Stimulated activated CD4-positive, alpha-beta T cell treated with anti-CD3 and anti-CD28 coated beads, TNF-alpha, amount 100 ng/mL, for 1 hour (primary cell): ENCODE measurements at places on chromosomes 13 and 19.

DNA sequence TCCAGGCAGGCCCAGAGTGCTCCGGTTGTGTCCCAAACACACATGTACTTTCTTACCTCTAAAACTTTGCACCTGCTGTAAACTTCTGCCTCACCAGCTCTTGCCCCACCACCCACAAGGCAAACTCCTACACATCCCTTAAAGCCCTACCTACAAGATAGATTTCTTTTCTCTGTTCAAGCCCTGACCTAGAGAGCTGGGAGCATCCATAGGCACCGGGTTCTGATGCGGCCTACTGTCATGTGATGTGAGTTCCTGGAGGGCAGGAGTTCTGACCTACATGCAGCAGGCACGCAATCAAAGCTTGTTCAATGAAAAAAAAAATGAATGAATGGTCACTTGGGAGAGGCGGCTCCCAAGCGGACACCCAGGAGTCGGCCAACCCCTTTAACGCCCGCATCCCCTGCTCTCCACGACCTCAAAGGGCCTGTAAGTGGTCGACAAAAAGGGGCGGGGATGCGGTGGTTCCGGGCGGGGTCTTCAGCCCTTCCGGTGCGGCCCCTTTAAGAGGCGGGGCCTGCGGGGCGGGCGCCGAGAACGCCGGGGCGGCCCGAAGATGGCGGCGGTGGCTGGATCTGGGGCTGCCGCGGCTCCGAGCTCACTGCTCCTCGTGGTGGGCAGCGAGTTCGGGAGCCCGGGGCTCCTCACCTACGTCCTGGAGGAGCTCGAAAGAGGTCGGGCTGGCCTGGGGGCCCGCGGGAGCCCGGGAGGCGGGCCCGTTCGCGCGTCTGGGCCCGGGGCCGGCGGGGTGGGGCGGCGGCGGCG, at the start of gene MAP1S:
MAP1S (plus strand) TSS at position 534 of the 765 bp plus-strand sequence; CDS start at position 557, 23 bp downstream.
- peak; percentile 10 for DNase-seq

DNA sequence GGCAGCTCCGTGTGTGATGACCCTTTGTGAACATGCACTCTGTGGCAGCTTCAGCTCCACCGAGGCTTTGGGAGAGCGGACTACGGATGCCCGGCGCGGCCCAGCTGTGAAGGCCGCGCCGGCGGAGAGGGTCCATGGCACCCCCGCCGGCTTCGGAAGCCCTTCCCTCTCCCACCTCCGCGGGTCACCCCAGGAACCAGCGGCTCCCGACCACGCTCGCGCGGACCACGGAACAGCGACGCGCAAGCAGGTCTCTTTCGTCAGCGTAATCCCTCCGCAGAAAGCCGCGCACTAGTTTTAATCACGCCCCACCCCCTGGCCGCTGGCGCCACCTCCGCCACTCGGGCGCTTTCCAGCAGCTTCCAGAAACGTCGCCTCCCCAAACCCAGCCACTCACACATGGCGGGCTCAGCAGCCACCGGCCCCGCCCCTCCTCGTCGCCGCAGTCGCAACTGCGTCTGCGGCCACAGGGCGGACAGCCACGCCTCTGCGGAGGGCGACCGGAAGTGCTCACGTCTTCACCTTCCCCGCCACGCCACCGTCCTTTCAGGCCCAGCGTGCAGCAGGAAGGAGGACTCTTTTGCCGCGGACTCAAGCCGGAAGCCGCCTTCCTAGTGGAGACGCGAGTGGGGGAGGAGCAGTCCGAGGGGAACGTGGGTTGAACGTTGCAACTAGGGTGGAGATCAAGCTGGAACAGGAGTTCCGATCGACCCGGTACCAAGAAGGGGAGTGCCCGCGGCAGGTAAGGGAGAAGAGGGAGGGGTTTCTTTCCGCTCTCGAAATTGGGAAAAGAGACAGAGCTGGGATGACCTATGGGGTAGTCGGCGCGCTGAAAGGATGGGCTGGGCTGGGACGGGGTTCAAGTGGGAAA, at the start of gene USPL1:
USPL1 (plus strand) TSS at position 606 of the 871 bp plus-strand sequence. CDS start 3,221 bp downstream, outside the sequence.
- peak; percentile 95 for DNase-seq

DNA sequence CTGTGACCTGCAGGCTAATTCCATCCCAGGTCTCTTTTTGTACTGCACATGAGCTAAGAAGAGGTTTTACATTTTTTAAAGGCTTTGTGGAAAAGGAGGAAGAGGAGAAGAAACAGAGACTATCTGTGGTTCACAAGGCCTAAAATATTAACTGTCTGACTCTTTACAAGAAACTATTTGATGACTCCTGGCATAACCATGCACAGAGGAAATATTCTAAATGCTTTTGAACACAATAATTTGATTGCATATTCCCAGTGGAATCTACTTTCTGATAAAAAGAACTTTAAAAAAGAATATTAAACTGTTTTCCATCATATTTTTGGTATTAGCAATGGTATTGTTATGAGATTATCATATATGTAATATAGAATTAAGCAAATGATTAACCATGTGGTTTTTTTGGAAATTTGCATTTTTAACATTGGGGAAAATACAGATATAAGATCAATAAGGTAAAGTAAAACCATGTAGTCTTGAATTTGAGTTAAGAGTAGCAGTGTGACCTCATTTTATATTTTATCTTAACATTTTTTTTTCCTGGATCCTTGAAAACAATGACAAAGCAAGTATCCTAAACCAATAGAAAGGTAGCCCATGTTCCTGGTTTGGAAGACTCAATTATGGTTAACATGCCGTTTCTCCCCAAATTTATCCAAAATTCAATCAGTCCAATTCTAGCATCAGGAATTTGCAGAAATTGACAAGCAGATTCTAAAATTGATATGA, 251.0 kb downstream of the UQCRFS1 start:
- no peak for DNase-seq

- DNase-seq: no peak
Observed at GRCh38 chr13:23504180-23504579, 66.0 kb upstream of the TNFRSF19 start.

DNA sequence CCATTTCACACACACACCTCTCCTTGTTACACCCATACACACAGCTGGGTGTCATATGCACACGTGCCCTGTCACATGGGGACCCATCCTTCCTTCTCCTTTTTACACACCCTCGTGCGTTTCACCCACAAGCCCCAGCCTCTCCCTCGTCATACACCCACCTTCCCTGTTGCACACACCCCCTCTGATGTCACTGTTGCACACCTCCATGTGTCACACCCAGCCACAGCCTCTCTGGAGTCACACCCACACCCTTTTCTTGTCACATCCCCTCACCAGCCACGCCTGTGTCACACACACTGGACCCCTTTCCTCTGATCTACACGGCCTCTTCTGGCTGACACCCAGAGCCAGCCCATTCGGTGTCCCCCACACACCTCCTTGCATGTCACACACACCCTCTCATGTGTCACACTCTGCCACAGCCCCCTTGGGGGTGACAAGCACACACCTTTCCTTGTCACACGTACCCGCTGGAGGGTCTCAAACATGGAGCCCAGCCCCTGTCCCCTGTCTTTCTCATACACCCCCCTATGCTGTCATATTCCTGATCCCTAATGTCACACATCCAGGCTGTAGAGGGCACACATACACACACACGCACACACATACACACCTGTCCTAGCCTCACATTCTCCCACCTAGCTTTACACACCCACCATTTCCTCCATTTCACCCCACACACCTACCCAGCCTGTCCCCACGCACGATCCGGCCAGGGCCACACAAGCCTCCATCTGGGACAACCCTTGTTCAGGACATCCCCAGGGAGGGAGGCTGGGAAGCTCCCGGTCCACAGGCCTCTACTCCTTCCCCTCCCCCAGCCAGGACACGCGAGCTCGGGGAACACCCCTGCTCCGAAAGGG, 1.4 kb downstream of the NOVA2 start:
- no peak for DNase-seq

DNA sequence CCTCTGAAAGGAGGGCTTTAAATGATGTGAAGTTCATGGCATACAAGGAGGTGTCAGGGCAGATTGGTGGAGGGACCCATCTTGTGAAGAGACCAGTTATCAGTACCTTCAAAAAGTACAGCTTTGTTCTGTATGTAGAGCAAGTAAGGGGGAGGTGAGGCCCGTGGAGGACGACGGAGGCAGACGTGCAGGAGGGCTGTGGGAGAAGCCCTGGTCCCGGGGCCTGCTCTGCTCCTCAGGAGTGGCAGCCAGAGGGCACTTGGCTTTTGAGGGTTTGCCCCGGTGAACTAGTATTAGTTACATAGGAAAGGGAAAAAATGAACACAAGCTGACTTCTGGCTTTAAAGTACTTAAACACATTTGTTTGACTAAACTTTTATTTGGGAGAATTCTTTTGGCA, 42.1 kb downstream of the COG3 start:
- no peak for DNase-seq

GRCh38 chr13:73675821-73676220, 458.4 kb downstream of the KLF12 start:
- no peak for DNase-seq

GRCh38 chr13:99388334-99388923, 81.2 kb upstream of the GPR183 start:
- DNase-seq: no peak

- DNase-seq: no peak
Observed at GRCh38 chr13:42363941-42364612, 92.1 kb downstream of the AKAP11 start.
